Thyroid gland (tissue), 4 donors: ENCODE measurements at places on chromosomes 6 and 20. TPM values are rescaled to one million over a fixed set of nuclear protein-coding genes. Genes with fewer than 3 reads are reported as not detected.
A peak's percentile ranks its signal among the peaks of the same experiment; 100 is the strongest.

OR2B6 gene
- not detected for total RNA-seq

SASH1 gene
- 208 TPM for total RNA-seq

- no peak for DNase-seq
These were observed 336.4 kb upstream of the OPRM1 start for GRCh38 chr6:153702671-153703070.

GRCh38 chr6:36608788-36609563 lies 14.8 kb downstream of the SRSF3 start:
- DNase-seq: no peak

DNA sequence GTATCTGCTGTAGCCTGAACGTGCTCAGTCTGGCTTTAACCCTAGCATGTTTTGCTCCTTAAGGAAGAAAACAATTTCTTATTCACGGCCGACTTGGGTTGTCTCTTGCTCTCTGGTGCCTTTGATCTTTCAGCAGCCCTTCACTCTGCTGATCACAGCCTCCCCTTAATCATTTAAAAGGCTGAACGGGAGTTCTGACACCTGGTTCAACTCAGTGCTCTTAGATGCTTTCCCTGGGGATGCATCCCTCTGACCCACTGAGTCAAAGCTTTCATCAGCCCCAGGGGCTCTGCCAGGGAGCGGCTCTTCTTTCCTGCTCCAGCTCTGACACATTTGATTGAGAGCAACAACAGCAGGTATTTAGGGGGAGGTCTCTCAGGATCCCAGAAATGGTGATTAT lies 79.0 kb upstream of the FYN start:
- no peak for DNase-seq

- peak; percentile 82 for DNase-seq
These were observed 45.3 kb downstream of the SLC2A12 start for GRCh38 chr6:134007077-134007476.

DNA sequence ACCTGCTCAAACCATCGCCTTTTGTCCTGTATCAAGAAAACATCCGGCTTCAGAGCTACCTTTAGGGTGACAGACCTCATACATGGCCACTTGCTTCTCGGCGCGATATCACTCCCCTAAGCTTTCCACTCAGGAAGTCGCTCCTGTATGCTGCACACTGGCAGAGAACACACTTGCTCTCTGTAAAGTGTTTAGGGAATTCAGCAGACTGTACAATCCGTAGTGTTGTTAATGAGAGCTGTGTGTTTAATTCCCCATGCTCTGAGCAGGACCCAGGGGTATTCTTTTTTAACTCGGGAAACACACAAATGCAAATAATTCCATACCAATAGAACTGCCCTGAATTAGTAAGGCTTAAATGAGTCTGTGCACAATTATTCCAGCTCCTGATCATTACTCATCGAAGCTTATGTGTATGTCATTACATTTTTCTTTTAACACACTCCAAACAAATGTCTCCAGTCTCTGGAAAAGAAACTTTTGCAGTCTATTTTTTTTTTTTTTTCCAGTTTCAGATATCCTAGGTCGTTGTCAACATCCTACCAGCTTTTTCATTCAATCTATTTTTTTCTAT lies 338.7 kb upstream of the ARID1B start:
- peak; percentile 23 for DNase-seq
